Fibroblast of skin of left biceps (primary cell): ENCODE measurements at places on chromosomes 16 and 17.
A peak's percentile ranks its signal among the peaks of the same experiment; 100 is the strongest.

DNA sequence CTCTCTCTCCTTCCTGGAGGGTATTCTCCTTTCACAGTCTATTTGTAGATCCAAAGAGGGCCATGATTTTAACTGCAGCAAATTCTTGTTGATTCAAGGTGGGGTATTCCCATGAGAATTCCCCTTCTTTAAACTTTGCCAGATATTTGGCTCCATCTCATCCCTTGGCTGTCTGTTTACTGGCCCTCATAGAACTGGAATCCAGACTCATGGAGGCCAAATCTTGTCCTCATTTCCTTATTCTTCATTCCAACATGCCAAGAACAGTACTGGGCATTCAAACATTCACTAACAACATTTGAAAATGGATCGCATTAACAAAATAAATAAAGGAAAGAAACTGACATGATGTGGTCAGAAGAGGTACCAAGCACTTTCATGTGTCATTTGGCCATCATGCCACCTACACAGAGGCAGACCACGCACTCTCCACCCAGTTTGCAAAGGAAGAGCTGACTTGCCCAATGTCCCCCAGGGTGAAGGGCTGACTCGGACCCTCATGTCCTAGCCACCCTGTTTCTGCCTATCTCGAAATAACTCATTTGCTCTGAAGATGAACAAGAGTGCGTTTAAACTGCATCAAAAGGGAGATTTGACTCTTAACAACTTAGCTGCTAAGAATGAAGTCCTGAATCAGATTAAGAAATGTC, 23.1 kb upstream of the SLC35B1 start:
- no peak for DNase-seq

DNA sequence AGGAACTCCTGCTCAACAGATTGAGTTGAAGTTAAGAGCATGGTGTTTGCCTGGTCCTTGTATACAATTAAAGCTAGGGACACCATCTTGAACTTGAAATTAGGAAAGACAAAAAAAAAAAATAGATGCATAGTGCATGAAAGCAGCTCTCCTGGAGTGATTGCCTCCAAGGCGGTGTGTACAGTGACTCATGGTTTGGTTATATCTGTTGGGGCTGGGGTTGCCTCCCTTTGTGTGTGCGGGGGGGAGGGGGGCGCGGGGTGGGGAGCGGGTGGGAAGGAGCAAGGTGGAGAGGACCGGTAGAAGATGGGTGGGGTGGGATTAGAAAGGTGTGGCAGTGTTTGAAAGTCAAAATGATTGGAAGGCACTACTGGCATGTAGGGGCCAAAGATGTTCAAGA, 3.4 kb downstream of the TMED6 start:
- DNase-seq, result no peak

- DNase-seq, result no peak
Measured at GRCh38 chr17:30519166-30519565, 42.0 kb downstream of the GOSR1 start.

DNA sequence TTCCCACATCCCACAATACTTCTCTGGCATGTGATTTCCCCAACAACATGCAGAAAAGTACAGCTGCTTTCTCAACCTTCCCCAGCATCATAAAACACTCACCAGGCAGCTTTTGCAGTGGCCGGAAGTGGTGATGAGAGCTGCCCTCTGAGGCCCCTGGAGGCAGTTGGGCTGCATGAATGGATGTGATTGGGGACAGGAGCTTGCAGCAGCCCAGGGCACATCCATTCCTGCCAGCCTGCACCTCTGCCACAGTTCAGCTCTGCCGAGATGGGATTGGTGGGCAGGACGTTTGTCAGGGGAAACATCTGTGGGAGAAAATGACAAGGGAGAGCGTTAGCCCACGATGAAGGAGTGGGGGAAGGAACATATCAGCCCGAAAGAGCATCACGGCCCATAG, 19.8 kb downstream of the NUBP1 start:
- no peak for DNase-seq

DNA sequence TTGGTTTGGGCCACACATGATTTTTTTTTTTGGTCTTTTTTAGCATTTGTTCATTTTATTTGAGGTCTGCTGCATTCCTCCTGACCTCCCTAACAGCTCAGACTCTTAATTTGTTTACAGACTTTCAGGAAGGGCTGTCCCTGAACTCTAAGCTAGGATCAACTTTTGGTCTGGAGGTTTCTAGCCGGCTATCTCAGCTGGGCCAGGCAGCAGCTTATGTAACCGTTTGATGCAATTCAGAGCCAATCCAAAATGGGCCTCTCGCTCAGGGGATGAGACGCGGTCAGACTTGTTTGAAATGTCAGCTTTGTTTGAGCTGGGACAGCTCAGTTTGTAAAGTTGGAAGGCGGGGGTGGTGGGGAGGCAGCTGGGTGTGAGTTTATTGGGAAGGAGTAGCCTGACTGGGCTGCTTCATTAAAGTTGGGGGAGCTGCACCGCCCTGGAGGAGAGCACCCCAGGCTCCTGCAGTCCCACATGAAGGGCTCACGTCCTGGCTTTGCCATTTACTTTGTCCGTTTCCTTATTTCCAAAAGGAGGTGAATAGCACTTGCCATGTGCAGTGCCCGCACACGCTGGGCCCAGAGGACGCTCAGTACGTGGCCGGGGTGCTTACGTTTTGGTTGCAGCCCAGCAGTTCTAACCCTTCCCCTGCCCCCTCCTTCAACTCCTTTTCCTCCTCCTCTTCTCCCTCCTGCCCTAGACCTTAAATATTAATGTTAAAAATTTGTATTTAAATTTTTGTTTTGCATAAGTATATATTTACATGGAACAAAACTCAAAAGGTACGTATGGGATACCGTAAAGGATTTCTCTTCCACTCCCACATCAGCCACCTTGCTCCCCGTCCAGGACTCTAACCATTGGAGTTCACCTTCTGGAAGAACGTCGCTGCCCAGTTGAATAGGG, 121.2 kb downstream of the SNX29 start:
- no peak for DNase-seq

DNA sequence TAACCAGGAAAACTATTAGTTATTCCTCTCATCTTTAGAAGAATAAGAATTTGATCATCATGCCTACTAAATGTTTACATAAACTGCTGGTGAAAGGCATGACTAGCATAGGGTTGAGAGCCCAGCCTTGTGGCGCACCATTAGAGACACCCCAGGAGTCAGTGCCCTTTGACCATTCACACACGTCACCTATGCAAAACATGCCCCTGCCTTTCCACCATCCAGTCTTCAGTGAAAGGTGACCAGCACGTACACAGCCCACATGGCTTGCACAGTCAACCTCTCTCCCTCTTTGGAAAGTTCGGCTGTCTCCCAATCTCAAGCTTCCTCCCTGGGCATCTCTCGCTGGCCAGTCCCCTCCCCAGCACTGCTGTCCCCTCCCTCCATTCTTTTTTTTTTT, 150.3 kb downstream of the ENGASE start:
- no peak for DNase-seq

GRCh38 chr16:50657241-50657640, 23.9 kb downstream of the SNX20 start:
- no peak for DNase-seq

DNA sequence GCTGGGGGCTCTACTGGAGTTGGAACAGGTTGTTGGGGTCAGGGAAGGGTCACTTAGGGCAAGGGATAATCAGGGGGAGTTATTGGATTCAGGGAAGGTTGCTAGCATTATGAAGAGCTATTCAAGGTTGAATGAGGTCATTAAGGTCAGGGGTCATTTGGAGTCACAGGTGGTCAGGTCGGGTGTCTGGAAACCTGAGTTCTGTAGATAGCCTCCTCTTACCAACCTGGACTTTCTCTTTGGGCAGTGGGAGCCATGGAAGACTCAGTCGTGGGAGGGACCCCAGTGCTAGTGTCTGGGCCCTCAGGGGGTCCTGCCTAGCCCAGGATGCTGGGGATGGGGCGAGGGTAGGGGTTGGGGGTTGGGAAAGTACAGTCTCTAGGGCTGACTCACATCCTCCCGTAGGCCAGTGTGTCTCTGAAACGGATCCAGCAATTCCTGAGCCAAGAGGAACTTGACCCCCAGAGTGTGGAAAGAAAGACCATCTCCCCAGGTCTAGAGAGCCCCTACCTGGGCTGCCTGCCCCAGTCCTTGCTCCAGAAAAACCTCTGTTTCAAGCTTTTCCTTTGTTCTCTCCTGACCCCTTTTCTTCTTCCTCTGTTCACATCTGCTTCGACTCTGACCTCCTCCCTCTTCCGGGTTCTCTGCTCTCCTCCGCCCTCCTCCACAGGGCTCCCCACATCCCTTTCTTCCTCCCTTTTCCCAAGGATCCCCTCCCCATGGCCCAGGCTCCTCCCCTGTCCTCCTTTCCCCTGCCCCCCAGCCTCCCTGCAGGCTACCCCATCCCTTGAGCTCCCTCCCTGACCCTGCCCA, 33.5 kb downstream of the ABCC3 start:
- DNase-seq, result no peak

- no peak for DNase-seq
Measured at GRCh38 chr17:73271072-73271471, 9.4 kb upstream of the CPSF4L start.

DNA sequence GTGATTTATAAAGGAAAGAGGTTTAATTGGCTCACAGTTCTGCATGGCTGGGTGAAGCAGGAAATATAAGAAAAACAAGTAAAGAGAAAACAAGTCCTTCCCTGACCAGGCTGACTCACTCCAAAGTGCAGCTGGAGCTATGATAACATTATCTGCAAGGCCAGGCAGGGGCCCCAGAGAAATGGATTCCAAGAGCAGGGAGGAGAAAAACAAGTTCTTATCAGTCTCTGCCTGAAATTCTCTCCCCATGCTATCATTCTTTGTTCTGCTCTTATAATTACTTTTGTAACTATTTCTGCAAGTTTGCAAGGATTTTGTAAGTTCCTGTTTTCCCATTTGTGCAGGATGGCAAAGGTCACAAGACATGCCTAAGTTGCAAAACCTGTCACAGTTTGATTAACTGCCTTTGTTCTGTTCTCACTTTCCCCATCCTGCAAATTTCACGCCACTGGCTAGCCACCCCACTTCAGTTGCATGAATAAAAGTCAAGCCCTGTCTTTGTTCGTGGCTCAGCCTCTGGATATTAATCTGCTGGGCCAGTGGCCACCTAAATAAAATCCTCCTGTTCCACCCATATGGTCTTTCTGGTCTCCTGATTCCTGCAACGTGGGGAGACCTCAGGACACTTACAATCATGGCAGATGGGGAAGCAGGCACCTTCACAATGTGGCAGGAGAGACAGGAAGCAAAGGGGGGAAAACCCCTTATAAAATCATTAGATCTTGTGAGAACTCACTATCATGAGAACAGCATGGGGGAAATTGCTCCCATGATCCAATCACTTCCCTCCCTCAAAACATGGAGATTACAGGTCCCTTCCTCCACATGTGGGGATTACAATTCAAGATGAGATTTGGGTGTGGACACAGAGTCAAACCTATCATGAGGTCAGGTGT, 13.1 kb downstream of the ABCA9 start:
- DNase-seq, result peak; percentile 23

DNA sequence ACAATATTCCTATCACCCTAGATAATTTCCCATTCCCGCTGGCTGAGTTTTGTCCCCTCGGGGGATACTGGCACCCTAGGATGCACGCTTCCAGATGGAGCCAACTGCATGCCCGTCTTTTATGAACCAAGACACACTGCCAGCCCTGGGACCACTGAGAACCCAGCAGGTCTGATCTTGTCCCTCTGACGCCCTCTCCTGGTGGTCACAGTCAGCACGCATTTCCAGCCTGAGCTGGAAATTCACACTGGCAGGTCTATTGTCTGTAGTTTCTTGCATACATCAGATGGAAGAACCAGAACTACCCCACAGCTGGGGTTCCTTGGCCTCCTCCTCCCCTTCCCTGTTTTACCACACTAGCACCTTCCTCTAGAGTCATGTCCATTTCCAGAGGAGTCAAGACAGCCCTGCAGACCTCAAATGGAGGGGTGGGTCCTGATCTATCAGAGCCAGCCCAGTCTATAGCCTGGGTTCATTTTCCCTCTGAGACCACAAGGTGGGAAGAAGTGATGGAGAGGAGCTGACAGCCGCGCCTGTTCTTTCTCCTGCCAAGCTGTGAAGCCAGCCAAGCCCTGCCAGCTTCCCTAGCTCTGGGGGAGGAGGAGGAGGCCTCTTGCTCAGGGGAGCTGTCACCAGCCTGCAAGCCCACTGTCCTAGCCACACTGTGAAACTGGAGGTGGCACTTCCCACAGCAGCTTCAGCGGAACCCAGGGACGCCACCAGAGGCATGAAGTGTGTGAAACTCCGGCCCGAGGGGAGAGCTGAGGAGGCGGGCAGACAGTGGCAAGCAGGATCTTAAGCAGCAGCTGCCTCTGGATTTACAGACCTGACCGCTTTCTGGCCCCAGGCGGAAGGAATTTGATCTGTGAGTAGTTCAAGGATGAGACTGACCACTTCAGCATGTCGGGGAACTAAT, 29.3 kb downstream of the MXRA7 start:
- no peak for DNase-seq

DNA sequence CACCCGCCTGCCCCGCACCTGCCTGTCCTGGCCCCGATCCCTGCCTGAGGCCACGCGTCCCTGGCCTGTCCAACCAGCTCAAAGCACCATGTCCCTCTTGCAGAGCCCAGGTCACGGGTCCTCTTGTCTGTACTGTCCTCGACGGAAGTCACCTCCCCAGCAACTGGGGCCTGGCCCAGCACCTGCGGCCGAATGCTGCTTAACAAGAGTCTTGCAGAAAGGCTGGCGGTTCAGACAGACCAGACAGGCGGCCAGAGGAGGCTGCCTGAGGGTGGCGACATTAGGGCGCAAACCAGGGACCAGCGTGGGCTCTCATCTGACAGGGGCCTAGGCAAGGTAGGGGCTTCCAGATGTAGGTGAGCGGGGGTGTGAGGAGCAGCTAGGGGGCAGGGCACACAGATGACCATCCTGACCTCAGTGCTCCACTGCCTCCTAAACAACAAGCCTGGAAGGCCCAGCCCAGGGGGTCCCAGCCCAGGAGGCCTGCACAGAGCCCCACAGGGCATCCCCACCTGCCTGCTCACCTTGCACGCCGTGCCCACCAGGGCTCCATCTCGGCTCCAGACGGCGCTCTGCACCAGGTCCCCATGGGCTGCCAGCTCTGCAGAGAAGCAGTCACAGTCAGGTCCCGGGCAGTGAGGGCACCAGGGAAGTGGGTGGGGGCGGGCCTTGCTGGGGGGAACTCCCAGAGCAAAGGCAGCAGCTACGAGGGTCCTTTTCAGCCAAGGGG, 11.3 kb downstream of the CORO7 start:
- no peak for DNase-seq

- no peak for DNase-seq
Measured at GRCh38 chr17:57955183-57955931, at the start of gene CUEDC1. Gene CUEDC1, minus strand, starts transcription at chr17:57955412. Its CDS starts 69,848 bp downstream, at chr17:57885564.

GRCh38 chr16:57984443-57985203, 13.7 kb upstream of the CNGB1 start:
- peak; percentile 49 for DNase-seq

DNA sequence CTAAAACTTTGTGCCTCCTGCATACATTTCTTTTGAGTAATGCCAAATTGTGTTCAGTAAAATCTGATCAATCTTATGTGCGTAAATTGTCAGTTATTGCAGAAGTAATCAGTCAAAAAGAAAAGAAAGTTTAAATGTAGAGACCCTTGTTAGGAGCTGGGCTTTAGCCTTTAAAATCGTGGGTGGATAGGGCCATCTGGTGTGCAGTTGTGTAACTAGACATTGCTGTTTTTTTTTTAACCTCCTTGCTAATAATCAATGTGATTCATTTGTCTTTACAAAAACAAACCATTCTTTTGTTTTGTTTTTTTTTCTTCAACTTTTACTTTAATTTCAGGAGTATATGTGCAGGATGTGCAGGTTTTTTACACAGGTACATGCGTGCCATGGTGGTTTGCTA, 5.3 kb upstream of the WWOX start:
- DNase-seq, result no peak

- no peak for DNase-seq
Measured at GRCh38 chr17:28317966-28318758, 838 bp upstream of the TMEM97 start.

- DNase-seq, result no peak
Measured at GRCh38 chr17:6546069-6546718, 10.2 kb downstream of the PITPNM3 start.
